ENCODE measurements at places on chromosomes 4 and X.

DNA sequence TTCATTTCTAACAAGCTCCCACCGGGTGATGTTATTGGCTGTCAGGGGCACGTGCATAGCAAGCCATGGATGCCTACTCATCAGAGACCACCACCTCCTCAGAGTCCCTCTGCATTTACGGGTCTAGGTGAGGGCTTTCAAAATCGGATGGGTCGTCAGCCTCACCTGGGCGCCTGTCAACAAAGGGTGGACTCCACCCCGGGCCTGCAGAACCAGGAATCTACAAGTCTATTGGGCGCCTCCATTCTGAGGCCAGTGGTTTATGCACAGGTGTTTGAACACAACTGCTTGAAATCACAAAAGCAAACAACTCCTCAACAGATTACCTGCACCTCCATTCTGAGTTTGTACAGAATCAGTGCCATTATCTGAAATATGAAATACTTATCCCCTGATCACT lies 318.9 kb downstream of the PTTG2 start:
- no peak for DNase-seq

GRCh38 chrX:18961686-18962085 lies 22.2 kb downstream of the PHKA2 start:
- DNase-seq: no peak

DNA sequence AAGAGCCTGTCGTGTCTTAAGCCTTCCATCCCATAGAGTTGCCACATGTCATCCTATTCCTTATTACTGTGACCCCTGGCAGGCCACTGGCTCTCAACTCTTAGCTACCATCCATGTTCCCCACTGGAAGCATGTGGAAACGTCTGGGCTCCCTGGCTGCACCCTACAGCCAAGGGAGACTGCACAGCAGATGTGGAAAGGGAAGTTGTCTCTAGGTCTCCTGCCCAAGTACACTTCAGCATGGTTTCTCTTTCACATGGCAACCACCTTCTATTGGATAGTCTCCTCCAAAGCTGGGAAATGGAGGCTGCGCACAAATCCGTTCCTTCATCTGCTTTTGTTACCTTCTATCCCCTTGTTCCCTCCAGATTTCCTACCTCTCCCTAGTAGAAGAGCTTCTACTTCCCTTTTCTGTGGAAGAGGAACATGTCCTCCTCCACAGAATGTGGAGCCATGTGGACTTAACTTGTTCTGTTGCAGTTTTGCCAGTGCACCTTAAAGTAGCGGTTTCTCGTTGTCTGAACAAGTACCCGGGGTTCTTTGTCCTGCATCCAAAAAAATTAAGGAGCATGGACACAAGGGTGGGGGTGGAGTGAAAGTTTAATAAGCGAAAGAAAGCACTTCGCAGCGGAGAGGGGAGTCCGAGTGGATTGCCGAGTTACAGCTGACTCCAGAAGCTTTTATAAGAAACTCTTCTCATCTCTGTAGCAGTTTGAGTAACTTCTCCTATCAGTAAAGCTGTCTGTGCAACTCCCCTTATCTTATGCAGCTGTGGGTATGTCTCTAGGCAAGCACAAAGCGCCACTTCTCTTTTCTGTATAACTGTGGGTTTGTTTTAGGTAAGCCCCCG lies 52.5 kb downstream of the HMGB2 start:
- no peak for DNase-seq

DNA sequence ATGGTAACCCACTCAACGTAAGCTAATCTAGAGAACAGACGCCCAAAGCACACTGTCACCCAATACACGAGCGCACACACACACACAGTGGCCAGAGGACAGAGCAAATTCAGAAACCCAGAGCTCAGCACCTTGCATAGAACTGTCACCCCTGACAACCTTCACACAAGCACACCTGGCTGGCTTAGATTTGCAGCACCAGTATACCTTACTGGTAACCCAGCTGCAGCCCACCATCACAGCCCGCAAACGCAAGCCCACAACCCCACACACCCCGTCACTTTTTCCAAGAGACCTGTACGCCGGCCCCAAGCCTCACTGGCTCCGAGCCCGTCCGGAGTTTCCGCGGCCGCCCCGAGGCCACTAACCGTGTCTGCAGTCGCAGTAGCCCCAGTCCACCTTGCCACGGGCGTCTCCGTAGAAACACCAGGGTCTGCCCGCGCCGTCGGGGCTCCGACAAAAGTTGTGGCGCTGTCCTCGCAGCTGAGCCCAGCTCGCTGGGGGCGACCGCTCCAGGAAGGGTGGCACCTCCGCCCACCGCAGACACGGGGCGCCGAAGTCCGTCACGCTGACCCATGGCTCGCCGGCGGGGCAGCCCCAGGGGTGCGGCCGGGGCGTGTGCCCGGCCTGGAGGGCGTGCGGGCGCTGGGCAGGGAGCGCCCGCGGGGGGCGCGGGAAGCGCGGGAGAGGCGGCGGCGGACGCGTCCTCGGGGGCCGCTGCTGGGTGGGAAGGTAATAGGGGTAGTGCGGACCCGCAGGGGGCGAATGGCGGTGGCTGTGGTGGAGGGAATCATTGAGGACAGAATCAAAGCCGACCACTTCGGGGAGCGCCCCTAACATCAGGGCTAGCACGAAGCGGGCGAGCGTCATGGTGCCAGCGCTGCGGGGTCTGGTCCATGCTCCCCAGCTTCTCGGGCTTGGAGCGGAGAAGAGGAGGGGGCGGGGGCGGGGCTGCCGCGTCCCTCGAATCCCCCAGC lies 664 bp downstream of the PRSS12 start:
- no peak for DNase-seq

- DNase-seq: no peak
Observed at GRCh38 chr4:87399148-87399547, 8.2 kb upstream of the HSD17B11 start.

DNA sequence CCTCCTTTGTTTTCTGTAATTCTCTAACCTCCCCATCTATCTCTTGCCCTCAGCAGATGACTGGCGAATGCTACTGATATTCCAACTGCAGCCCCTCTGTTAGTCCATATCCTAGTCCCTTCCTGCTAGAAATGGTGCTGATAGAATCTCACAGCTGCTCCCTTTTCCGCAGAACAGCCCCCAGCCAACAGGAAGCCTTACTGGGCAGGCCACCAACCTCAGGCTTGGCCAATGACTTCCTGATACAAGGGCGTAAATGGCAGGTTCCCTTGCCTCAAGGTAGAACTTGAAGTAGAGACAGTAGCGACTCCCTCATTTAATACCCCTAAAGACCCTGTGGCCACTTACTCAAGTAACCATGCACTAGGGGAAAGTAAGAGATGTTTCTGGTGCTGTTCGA lies 26.7 kb upstream of the SLC2A9 start:
- DNase-seq: no peak

- DNase-seq: no peak
Observed at GRCh38 chrX:48806081-48806480, 4.2 kb downstream of the HDAC6 start.

GRCh38 chr4:56348576-56348975 lies 38.7 kb downstream of the AASDH start:
- no peak for DNase-seq

DNA sequence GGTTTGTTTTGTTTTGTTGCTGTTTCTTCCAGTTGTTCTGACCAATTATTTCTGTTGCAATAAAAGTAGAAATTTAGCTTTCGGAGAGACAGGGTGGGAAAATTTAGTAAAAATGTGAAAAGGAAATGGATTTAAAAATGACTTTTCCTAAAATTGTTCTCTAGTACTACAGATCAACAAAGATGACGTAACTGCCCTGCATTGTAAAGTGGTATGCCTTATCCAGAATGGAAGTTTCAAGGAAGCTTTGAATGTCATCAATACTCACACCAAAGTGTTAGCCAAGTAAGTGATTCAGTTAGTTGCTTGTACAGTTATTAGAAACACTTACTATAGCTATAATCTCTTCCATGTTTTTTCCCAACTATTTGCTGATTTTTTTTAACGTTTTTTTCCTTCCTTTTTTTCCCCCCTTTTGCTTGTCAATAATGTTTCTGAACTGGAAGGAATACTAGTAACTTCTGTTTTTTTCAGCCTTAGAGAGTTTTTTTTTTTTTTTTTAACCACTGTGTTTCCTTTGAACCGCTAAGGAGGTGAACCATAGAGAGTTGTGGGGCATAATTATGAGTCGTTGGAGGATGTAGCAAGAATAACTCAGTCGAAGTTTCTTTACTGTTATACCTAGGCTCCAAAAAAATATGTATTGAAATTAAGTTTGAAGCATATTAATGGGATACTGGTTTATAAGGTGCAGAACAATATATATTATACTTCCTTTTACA lies 2.2 kb downstream of the SRP72 start:
- DNase-seq: no peak

DNA sequence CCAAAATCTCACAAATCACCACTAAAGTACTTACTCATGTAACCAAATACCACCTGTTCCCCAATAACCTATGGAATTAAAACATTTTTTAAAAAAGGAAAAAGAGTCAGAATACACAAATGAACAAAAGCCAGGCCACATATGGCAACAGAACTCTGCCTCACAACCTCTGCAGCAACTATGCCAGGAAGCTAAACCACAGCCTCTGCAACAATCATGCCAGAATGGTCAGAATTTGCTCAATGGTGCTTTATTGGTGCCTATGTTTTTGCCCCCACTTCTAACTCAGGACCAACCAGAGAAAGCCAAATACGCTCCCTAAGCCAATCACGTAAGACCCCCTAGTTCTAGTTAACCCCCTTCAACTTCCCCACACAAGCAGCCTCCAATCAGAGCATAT lies 69.6 kb downstream of the HOPX start:
- no peak for DNase-seq

DNA sequence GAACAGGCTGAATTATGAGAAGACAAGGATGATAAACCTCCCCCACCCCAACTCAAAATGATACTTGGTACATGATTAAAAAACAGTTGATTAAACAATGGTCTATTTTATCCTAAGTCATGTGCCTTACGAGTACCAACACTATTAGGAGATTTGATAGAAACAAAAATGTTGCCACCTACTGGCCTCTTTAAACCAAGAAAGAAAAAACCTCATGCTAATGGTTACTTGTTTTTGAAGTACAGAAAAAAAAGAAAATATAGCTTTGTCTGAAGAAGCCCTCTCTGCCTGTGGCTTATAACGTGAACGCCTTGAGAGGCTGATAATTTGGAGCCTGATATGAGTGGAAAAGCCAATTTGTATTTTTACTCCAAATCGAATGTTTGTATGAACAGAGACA lies 538.2 kb downstream of the DMD start:
- DNase-seq: no peak

- no peak for DNase-seq
Observed at GRCh38 chrX:13376857-13377549, 57.1 kb upstream of the ATXN3L start.

DNA sequence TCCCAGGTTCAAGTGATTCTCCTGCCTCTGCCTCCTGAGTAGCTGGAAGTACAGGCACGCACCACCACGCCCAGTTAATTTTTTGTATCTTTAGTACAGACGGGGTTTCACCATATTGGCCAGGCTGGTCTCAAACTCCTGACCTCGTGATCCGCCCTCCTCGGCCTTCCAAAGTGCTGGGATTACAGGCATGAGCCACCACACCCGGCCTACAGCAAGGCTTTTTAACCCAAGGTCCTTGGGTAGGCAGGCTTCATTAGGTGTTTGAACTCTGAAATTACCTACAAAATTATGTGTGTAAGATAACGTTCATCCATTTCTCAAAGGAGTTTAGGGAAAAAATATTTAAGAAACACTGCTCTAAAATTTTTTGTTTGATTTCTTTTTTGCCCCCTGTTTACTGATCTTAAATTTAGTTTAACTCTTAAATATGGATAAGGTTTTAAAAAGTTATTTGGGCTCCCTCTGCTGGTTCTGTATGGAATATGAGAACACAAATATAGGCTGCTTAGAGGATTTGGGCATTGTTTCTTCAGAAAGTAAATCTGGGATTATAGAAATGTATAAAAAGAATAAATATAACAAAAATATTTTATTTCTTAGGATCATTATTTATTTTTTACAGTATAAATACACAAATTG lies 92.8 kb downstream of the CBR4 start:
- DNase-seq: no peak

GRCh38 chr4:101005659-101006058 lies 341.7 kb downstream of the PPP3CA start:
- DNase-seq: no peak

Data from esophagus squamous epithelium (tissue), 5 donors.